ENCODE measurements at places on chromosomes 1 and 21.

DNA sequence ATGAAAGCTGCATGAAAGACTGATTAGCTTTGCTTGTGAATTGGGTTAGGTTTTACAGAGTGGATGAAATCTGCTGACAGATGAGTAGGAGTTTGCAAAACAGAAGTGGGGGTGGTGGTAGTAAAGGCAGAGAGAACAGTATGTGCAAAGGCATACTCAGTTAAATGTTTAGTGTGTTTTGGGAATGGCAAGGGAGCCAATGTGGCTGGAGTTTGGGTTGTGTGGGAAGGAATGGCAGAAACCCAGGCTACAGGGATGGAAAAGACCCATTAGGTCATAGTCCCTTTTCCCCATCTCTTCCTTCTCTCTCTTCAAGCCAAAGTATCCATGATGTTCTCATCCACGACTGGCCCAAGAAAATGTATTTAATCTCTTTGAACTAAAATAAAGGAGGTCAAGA, 362.2 kb upstream of the LYPLAL1 start:
- DNase-seq: no peak

DNA sequence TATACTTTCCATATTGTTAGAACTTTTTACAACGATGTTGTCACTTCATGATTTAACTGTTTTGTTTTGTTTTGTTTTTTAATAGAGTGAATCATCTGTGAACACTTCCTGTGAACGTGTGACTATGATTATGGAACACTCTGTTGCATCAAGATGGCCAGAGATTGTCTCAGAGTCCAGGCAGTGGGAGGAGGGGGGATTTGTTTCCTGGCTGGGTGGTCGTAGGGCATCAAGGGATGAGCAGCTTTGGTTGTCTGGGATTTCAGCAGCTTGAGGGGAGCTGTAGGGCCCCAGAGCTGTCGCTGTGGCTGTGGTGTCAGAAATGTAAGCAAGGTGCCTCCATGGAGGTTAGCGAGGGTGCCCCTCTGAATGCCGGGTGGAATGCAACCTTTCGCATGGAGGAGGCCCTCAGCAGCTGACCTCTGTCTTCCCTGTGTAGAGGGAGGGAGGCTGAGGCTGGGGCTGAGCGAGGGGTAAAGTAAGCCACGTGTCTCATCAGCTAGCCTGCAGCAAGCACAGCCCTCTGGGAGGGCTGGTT, 21.4 kb downstream of the NEK2 start:
- no peak for DNase-seq

DNA sequence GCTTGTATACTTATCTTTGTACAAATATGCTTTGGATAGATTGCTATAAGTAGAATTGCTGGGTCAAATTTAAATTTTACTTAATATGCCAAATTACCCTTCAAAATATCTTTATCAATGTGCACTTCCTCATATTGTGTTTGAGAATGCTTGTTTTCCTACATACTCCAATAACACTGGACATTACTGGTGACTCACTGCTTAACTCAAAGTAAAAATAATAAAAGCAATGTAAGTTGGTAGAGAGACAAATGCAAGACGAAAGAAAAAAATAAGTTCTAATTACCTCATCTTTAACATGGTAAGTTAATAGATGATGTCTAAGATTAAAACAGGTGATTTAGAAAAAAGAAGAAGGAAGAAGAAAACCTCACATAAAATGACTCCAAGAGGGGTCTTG, 7.9 kb upstream of the SH3GLB1 start:
- DNase-seq: no peak

- no peak for DNase-seq
Observed at GRCh38 chr1:15262706-15263105, 15.7 kb downstream of the FHAD1 start.

- DNase-seq: no peak
Observed at GRCh38 chr1:201639826-201640225, 100.9 kb downstream of the NAV1 start.

GRCh38 chr21:34697826-34698225, 29.0 kb downstream of the CLIC6 start:
- DNase-seq: no peak

DNA sequence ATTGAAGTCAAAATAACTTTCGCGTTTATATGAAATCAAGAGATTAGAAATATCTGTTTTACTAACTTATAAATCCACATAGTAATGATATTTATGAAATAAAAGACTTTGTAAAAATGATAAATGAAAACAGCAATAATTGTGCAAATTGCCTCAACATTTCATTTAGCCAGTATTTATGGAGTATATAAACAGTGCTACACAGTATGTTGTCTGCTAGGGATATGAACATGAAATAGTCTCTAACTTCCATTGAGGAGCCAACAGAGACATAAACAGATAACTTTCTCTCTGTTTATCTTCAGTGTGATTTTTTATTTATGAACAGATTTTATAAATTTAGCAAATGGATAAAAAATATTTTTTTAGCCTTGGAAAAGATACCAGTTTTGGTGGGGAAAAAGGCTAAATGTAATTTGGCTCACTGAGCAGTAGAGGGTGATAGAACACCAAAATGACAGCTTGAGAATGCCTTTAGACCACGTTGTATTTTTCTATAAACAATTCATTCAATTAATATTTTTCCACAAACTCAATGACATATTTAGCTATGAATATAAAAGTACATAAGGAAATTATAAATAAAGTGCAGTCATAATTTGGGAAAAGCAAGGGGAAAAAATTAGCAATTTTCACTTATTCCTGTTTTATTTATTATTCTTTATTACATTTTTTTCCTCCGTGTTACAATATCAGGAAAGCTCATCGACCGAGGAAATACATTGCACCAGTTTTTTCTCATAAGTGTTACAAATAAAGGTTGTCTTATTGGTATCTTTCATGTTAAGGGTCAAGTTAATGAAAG, 47.5 kb upstream of the EEIG2 start:
- no peak for DNase-seq

GRCh38 chr1:234997201-234997895, 131.3 kb downstream of the TOMM20 start:
- DNase-seq: no peak

DNA sequence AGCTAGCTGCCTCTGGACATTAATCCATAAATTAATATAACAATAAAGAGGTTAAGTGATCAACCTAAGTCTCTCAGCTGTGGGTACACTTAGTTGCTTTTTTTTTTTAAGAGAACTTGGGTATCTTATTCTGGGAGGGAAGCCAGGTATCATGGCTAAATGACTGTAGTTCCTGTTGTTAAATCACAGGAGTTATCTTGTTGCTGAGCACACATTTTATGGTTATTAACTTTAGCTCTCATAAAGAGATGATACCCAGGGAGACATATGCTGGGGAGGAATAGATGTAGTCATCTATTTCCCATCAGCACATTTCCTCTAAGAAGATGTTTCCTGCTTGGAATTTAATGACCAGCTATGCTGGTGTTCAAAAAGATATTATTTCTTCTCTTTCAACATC, 227.8 kb downstream of the PTGER3 start:
- DNase-seq: no peak

DNA sequence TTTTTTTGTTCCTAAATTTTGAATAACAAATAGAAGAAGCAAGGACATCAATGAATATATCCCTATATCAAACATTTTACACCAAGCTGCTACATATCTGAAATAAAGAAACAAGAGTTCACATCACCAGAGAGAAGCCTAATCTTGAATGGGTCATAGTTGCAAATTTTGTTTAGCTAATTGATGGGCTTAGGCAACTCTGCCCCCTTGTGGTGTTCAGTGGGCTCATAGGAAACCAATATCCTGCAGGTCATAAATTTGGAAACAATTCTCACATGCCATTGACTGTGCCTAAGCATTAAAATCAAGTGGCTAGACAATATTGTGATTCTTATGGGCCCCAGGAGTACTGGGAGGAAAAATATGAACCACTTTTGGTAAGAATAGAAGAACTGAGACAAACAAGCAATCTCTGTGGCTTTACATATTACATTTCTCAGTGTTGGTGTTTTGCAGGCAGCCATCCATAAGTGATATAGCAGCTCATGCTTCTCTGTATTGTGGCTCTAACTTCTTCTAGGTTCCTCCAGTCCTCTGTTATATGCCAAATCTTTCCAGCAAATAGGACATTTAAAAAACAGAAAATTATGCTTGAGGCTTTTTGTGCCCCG, 1262.8 kb upstream of the PRMT6 start:
- no peak for DNase-seq

GRCh38 chr21:41993744-41994143, 16.4 kb downstream of the ZBTB21 start:
- DNase-seq: no peak

GRCh38 chr1:211783266-211783665, 47.3 kb downstream of the LPGAT1 start:
- no peak for DNase-seq
